ENCODE measurements at places on chromosomes 13 and 19.

- no peak for DNase-seq
Observed at GRCh38 chr13:20636079-20636478, 67.4 kb upstream of the IL17D start.

DNA sequence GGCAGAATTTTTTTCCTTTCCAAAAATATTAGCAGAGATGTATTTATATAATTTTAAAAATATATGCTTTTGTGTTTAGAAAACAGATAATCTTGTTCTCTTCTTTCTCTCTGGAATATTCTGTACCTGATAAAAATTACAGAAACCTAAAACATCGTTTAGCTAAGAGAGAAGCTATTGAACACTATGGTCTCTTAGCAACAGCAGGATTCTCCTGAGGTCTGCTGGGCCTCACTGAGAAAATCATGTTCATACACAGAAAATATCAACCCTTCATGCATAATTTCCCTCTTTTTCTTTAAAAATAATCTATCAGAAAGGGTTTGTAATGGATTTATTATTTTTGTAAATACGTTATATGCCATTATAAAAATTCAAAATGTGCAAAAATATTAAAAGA lies 242.2 kb downstream of the DCLK1 start:
- no peak for DNase-seq

GRCh38 chr13:100213576-100213975 lies 124.7 kb downstream of the PCCA start:
- no peak for DNase-seq

DNA sequence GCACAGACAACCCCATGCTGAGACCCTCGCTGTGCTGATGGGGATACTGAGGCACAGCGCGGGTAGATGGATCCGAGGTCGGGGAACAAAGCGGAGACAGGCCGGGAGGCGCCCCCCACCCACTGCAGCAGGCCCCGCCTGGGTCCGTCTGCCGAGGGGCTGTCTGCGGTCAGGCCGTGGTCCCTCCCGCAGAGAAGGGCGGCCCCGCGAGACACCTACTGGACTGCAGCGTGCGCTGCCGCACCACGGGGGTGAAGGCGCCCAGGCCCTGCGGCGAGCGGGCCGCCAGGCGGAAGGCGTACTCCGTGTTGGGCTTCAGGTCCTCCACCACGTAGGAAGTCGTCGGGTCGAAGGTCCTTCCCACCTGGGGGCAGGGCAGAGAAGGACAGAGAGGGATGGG lies 101.9 kb downstream of the PTPRS start:
- no peak for DNase-seq

DNA sequence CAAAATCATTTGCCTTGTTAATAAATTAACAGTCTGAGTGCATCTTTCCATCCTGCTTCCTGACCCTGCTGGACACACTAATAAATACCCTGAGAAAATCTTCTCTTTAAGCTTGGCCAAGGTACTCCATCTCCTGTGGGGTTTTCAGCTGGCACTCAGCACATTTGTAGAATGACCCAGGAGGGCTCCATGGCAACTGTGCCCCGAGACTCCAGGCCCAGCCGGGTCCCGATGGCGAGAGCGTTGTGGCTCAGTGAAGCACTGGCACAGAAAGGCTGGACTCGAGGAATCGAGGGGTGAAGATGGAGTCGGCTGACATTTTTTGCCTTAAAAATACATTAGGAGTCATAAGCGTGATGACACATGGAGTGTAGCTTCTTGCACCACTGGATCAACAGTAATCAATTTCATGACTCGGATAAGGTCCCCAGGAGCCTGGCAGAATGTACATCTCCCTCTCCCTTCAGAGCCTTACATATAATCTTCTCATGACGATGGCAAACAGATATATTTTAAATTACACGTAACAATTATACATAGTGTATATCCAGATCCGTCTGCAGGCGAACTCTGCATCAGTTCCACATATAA lies 85.4 kb downstream of the SLC7A1 start:
- DNase-seq, result no peak

DNA sequence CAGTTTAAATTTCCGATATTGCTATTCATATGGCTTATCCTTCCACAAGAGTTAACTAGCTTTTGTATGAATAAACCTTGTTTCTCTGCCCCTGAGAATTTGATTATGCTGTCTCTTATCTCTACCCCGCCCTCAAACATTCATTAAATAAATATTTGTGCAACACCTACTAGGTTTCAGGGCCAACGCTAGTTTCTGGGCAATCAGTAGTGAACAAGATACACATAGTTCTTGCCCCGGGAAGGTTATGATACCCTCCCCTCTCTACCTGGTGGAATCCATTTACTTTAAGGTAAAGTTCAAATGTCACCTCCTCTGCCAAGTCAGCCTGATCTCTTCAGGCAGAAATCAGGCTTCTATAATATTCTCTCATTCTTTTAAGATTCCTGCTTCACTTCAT lies 16.6 kb upstream of the USP12 start:
- DNase-seq, result no peak

GRCh38 chr19:16861011-16861410 lies 27.8 kb upstream of the F2RL3 start:
- no peak for DNase-seq

GRCh38 chr13:26878438-26878837 lies 117.9 kb upstream of the GPR12 start:
- DNase-seq, result no peak

- DNase-seq, result no peak
Observed at GRCh38 chr19:43469160-43469480, 3.7 kb upstream of the LYPD3 start.

GRCh38 chr13:98405107-98405571 lies 171.8 kb downstream of the STK24 start:
- DNase-seq, result no peak

DNA sequence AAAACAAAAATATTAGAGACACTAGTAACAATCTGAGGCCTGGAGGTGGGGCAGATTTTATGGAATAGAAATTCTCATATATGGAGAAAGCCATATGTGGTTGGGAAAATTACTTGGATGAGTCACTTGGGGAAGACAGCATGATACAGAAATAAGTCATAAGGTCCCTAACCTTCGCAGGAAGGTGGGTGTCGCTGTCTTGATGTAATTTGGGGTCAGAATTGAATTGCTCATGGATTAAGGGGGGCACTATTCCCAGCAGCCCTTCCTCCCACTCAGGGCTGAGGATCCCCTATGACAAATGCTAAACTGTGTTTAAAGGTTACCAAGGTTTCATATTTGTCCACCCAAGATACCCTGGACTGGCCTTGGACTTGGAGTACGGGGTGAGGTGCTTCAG lies 5.0 kb downstream of the RDH8 start:
- DNase-seq, result no peak

DNA sequence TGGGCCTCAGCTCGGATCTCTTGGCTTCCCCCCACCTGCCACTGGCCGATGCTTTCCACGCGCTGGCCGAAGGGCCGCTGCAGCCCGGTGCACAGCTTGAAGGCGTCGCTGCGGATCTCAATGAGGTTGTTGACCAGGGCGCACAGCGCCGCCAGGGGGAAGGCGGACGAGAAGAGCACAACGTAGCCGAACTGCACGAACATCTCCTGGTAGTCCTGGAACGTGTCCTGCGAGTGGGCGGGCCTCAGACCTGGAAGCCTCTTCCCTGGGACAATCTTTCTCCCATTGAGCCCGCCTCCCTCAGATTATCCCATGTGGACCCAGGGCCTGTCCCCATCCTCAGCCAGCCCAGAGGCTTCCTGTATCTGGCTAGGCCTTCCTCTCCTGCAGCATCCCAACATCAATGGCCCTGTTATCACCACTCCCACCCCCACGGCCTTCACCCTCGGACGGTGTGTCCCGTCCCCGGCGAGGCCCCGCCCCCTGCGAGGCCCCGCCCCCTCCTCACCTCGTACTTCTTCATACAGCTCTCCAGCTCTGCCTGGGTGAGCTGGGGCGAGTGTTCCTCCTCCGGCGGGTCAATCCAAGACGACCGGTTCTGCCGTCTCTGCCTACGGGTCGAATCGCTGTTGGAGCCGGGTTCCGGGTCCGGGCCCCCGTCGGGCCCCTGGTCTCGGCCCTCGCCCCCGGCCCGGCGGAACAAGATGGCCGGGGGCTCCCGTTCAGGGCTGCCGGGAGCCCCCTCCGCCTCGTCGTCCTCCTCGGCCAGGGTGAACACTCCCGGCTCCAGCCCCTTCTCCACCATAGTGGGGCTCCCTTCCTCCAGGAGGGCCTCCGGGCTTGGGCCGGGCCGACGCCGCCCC lies 6.8 kb downstream of the ANO8 start:
- DNase-seq, result no peak

- no peak for DNase-seq
Observed at GRCh38 chr13:108102771-108103170, 112.6 kb downstream of the LIG4 start.

GRCh38 chr19:48726556-48726955 lies 7.0 kb upstream of the MAMSTR start:
- DNase-seq, result no peak

GRCh38 chr13:92767468-92767867 lies 459.1 kb upstream of the GPC6 start:
- no peak for DNase-seq
